ENCODE measurements at places on chromosomes 16 and 17.

- no peak for DNase-seq
Observed at GRCh38 chr17:50027172-50027880, 28.6 kb upstream of the ITGA3 start.

- no peak for DNase-seq
Observed at GRCh38 chr17:74373838-74374606, 6.7 kb downstream of the GPR142 start.

- no peak for DNase-seq
Observed at GRCh38 chr16:57325458-57325857, 33.1 kb upstream of the CCL22 start.

DNA sequence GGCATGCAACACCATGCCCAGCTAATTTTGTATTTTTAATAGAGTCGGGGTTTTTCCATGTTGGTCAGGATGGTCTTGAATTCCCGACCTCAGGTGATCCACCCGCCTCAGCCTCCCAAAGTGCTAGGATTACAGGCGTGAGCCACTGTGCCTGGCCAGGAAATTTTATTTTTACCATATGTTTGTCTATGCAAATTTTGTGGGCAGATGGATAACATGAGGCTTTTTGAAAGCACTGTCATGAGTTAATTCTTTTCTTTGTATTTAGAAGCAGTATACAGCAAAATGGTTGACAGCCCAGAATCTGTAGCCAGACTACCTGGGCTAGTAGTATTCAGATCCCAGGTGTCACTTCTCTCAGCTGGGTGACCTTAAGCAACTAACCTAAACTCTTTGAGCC lies 8.5 kb upstream of the KPNB1 start:
- no peak for DNase-seq

DNA sequence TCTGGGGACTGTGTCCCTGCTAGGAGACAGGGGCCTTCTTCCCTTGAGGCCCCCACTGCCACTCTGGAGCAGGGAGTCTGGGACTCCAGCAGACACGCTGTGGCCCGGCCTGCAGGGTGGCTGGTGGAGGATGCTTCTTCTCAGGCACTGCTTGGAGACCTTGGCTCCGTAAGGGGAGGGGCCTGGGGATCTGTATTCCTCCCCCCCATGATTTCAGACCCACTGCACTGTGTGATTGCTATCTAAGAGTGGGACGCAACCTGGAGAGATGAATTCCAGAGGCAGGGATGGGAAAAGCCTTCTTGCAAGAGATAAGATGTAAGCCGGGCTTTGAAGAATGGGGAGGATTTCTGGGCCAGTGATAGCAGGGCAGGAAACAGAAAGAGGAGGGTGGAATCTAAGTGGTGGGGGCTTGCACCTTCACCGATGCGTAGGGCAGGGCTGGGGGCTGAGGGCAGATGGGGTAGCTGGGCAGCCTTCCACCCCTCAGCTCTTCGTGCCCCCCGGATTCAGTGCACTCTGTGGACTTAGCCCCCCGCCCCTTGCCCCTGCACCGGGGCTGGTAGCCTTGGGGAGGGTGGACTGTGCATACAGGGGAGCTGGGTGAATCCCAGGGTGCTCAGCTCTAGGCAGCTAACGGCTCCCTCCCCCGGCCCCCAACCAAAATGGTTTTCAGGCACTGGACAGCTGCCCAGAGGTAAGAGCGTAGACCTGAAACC lies 5.2 kb upstream of the GSE1 start:
- DNase-seq, result no peak

DNA sequence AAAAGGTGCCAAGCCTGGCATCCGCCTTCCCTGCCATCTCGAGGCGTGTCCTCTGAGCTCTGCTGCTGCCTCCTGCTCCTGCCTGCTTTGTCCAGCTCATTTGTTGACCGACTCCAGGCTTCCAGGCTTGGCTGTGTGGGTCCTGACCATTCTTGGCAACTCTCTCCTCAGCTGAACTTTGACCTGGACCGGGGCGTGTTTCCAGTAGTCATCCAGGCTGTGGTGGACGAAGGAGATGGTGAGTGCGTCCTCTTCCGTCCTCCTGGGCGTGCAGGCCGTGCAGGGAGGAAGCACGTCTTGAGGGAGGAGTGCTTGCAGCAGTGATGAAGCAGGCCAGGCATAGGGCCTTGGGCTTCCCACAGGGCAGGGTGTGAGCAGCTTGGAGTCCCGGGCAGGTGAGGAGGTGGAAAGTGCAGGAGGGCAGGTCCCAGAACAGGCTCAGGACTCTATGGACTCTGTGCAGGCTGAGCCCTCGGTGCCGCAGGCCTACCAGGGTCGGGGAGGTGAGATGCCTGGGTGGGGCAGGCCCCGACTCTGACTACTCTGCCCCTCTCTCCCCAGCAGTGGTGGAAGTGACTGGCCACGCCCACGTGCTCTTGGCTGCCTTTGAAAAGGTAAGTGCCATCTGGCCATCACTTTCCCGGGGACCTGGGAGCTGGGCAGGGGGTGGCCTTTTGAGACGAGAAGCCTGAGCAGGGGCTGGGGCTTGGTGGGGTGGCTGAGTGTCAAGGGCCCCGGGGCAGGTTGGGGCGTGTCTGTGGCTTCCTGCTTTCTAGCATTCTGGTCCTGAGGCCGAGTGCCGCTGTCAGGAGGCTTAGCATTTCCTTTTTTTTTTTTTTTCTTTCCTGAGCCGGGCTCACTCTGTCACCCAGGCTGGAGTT lies 28.6 kb upstream of the NUDT16L1 start:
- DNase-seq, result peak; percentile 55

DNA sequence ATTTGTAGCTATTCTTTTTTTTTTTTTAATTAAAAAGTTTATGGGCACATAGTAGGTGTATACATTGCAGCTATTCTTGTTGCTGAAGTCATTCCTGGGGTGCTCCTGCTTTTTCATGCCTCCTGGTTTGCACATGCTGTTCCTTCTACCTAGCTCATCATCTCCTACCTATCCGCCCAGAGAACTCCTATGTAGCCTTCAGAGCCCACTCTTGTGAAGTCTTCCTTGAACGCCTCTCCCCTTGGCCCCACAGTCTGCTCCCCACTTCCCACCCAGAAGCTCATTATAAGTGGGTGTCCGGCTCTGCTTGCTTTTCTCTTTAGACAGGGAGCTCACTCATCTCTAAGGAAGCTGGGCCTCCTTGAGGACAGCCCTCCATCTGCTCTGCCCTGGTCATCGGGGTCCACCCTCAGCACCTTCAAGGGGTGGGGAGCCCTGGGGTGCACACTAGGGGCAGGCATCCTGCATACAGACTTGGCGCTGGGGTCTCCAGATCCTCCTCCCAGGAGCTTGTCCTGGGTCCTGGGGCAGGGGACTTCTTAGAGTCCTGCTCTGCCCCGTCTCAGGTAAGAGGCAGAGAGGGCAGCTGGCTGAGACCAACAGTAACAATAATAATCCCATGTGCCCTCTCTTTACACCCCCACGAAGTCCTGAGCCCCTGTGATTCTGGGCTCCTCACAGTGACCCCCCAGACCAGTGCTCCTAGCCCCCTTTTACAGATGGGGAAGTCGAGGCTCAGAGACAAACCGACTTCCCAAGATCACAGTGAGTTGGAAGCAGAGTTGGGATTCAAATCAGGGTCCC lies 3.5 kb upstream of the B9D1 start:
- no peak for DNase-seq

GRCh38 chr16:75053791-75054555 lies 55.1 kb downstream of the ZNRF1 start:
- no peak for DNase-seq

- peak; percentile 35 for DNase-seq
Observed at GRCh38 chr17:49861150-49861884, 13.4 kb upstream of the TAC4 start.

GRCh38 chr17:17682293-17682736 lies 1.1 kb downstream of the RAI1 start:
- DNase-seq, result peak; percentile 30

GRCh38 chr17:82685291-82685690 lies 13.2 kb downstream of the RAB40B start:
- no peak for DNase-seq

GRCh38 chr16:85136213-85136701 lies 24.0 kb upstream of the CIBAR2 start:
- DNase-seq, result no peak

DNA sequence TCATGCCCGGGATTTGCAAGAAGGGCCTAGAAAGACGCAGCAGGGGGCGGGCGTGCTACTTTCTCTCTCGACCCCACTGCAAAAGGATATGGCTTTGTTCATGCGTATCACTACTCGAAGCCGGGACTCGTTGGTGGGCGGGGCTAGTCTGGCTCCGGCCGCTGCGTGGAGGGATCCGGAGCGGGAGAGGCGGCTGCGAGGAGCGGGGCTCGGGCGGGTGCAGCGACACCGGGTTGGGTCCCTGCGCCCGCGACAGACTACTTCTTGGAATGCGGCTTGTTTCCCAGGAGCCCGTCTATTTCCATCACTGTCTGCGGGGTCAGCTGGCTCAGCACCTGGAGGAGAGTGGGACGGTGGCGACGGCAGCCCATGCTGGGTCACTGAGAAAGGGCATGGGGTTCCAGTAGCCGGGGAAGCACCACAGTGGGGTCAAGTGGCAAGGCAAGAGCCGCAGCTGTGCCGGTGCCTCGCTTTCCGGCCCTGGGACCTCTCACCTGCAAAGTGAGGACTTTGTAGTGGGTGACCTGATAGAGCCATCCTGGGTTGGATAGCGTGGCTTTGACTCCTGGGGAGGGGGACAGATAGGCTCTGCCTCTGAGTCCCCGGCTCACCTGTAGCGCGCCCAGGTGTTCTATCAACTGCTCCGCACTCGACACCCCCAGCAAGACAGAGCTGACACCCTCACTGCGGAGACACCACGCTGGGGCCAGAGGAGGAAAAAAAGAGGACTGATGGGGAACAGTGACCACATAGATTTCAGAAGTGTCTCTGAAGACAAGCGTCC lies 6.6 kb downstream of the KCNAB3 start:
- DNase-seq, result peak; percentile 81

DNA sequence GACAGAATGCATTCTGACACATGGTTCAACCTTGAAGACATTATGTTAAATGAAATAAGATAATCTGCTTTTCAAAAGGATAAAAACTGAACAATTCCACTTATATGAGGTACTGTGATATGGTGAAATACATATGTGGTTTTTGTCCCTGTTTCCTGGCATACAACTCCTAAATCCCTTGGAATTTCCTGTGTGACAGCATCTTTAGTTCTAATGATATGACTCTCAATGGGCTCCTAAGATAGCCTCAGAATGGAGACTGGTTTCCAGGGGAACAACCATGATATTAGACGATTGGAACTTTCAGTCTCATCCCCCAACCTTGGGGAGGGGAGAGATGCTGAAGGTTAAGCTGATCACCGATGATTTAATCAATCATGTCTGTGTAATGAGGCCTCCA lies 37.7 kb upstream of the PHLPP2 start:
- no peak for DNase-seq

Data from stimulated activated naive CD4-positive, alpha-beta T cell treated with Interleukin-2 at 50 U/mL for 16 hours (primary cell).